Amniotic epithelial cell (primary cell): ENCODE measurements at places on chromosomes 7 and 10.

GRCh38 chr7:2403718-2404648 is 572 bp downstream of the CHST12 start:
- no peak for DNase-seq

- no peak for DNase-seq
Measured at GRCh38 chr10:133045556-133046389, 42.0 kb upstream of the ADGRA1 start.

DNA sequence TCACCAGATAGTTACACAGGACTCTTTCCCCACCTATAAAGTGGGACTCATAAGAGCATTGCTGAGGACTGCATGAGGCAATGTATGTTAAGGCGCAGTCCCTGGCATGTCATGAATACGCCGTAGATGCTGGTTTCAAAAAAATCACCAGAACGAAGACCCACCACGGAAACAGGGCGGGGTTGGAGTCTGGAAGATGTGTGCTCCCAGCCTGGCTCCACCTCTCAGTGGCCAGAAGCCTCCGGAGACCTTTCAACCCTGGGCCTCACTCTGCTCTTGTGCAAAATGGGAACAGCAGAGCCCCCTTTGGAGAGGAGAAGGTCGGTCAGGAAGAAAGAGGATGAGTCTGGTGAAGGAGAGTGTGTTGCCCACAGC is 12.4 kb upstream of the ZMIZ1 start:
- DNase-seq, result no peak

DNA sequence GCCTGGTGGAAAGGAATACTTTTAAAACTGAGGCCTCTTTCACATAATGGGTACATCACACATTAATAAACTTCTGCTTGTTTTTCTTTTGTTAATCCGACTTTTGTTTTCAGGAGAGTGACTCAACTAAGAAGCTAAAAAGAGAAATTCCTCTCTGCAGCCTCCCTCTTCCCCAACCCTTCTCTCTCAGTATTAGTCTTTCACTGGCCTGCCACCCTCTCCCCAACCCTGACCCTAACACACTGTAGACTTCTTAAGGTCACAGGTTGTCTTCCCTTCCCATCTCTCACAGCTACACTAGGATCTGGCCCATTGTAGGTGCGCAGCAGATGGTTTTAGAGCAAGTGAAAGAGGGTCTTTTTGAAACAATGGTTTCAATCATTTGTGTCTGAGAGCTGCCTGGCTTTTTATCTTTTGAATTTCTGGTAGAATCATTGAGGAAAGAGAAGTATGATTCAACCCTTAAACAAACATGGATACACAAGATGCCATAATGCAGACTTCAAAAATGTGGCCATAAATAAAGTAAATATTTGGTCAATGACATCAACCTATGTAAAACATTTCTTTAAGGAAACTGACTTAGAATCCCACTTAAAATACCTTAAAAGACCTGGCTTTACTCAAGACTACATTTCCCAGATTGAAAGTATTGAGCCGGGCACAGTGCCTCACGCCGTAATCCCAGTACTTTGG is 17.9 kb upstream of the FFAR4 start:
- peak; percentile 10 for DNase-seq

GRCh38 chr10:55091691-55092328 is 290.8 kb upstream of the PCDH15 start:
- no peak for DNase-seq

DNA sequence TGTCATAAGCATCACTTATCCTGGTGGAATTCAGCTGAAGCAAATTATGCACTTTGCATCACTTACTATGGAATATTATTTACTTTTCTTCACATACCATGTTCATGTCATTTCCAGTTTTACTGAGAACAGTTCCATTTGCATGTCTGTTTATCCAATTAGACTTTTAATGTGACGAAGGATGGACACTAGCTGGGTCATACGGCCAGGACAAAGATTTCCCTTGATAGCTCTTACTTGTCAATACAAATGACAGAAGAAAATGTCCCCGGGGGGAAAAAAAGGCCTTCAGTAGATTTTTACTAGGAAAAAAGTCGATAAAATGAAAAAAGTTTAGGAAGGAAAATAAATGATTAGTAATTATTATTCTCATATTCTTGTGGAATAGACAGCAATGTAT is 106.6 kb downstream of the RAPGEF5 start:
- DNase-seq, result no peak

DNA sequence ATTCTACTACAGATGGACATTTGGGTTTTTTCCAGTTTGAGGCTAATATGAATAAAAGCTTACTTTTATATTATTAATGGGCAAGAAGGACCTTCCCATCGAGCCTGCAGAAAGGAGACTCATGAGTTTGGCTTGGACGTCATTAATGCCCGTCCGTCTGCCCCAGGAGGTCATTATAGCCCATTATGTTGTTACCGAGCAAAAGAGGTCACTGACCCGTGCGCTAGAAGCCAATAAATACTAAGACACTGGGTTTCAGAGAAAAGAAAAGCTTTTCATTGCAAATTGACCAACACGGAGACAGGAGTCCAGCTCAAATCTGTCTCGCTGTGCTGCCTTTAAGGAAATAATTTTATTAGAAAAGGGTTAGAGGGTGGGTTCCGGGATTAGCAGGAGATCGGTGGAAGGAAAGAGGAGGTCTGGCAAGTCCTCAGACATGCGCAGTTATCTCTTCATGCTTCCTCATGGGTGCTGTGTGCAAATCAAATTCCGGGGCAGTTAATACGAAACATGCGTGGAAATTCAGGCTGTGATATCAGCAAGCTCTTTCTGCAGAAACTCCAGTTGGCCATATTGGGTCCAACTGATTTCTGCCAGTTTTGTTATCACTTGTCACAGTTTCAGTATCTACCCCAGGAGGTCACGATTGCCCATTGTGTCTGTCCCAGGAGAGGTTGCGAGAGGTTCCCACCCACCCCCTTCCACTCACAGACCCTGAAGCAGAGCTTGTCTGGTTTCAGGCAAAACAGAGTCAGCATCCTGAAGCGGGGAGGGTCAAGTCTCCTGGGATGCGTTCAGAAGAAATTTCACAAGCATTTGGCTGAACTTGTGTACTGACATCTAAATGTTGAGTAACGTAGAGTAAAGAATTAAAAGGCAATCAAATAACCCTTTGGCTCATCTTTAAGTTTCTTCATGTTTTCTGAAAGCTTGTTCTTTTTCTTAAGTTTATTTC is 1.1 kb upstream of the GALNTL5 start:
- no peak for DNase-seq

GRCh38 chr7:77460057-77460486 is 43.9 kb upstream of the GSAP start:
- DNase-seq, result no peak

DNA sequence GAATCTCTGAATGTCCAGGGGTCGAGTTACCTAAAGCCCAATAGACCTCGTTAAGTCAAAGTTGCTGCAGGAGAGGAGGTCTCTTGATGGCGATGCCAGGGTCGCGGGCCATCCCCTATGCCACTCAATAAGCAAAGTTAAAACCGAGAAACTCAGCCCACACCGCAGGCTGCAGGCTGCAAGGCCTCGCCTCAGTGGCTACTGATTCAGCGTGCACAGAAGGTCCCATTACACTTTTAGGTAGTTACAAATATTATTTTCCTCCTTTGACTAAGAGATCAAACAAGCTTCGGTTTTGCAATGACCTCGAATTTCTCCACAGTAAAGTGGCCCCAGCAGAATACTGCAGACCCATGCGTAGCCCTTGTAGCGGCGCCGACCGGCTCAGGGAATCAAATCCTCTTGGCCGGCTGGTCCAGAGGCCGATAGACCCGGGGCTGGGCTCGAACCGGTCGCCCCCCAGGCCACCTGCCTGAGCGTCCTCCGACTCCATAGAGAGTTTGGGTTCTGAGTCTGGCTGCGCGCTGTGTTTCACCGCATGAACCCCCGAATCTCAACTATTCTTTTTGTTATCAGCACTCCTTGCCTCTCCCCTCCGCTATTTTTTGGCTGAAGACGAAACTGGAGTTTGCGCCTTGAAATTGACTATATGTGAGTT is 2.3 kb downstream of the C1QL3 start:
- no peak for DNase-seq

- DNase-seq, result no peak
Measured at GRCh38 chr7:10239695-10240345, 733.9 kb upstream of the PHF14 start.

DNA sequence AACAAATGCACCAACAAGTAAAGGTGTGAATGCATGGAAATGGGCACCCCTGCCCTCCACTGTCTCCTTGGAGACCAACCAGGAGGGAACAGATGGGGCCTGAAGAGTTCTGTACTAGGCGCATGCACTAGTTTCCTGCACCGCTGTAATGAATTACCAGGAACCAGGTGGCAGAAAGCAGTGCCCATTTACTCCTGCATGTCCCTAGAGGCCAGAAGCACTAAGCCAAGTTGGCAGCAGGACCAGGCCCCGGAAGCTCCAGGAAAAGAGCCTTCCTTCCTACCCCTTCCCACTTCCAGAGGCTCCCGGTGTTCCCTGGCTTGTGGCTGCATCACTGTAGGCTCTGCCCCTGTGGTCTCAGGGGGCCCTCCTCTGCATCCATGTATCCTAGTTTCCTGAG is 237.5 kb upstream of the PPP2R2D start:
- no peak for DNase-seq

DNA sequence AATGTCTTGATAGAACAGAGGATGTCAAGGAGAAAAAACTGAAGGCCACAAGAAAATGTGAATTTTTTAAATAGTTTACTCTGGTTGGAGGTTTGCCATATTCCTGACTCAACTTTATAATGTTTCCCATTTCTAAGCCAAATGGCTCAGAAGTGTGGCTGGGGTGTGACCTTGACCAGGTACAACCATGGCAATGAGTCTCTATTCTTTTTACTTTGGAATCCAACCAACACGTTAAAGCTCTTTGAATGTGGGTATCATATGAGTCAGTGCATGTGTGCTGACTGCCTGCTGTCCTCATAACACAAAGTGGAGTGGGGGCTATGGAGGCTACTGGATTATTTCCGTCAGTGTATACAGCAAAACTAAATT is 33.5 kb upstream of the DLD start:
- DNase-seq, result peak; percentile 54
